ENCODE measurements at places on chromosomes 7 and 10. TPM values are rescaled to one million over a fixed set of nuclear protein-coding genes. Genes with fewer than 3 reads are reported as not detected.

- DNase-seq = no peak
These were observed 6.0 kb downstream of the ICA1 start for GRCh38 chr7:8255680-8256655.

DNA sequence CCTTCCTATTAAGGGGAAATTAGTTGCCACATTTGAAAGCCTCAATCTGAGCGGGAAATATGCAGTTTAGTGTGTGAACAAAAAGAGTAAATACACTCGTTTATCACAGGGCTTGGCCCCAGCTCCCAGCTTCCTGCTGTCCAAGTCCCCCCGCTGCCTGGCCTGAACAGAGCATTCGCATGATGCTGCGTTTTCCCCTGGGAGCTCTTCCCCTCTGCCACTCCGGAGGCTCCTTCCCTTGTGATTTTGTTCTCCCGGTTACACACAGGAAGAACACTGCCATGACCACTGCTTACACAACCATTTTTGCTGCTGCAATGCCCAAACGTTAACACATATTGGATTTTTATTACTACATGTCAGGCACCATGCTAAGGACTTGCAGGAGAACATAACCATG lies 120.7 kb upstream of the ADARB2 start:
- DNase-seq = no peak

DNA sequence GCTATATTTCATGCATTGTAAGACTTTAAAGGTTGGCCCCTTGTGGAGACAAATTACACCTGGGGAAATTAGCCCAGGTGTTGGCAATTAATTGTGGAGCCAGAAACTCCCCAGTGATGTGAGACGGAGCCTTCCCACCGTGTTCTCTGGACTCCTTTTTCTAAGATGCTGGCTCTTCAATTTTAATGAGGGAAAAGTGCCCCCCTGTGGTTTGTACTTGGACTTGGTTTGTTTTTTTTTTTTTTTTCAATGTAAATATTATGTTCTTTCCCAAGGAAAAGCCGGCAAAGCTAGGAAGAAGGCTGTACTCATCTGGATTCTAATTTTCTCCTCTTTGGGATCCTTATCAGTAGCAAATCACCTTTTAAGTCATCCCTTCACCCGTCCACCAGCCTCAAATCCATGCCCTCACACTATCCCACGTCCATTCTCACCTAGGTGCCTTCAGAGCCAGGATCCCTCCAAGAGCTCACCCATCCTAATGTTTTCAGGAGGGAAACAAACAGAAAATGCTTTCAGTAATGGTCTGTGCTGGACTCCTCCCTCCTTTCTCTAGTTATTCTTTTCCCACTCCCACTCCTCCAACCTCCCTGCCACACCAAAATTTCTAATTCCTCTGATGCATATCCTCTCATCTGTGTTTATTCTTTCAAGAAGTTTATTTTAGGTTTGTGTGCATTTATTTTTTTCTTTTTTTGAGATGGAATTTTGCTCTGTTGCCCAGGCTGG lies 20.4 kb upstream of the ST8SIA6 start:
- DNase-seq = no peak

The PDZD7 gene
- total RNA-seq = 0.65 TPM

The PNLIP gene
- not detected for total RNA-seq

The FAM24B gene
- 13.9 TPM for total RNA-seq

The RBAK gene
- 15.7 TPM for total RNA-seq

DNA sequence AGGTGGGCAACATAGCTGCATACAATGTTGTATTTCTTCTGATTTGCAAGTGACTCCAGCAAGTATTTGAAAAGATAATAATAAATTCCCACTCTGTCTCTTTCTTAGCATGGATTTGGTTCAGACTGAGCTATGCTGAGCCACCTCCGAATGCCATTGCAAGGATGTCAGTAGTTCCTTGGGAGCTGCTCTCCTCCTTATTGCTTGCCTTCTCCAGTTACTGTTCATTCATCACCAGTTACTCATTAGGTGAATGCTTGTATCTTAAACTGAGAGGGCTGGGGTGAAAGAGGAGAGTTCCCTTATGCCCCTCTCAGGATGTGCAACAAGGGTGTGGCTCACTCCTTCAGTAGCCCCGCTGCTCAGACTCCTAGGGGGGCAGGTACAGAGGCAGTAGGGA lies 78.4 kb upstream of the PRKAR2B start:
- DNase-seq = no peak

The MSS51 gene
- total RNA-seq = 3.4 TPM

- DNase-seq = no peak
These were observed 94.4 kb upstream of the SEMA3C start for GRCh38 chr7:81013083-81013817.

GRCh38 chr7:29987811-29988317 lies 1.7 kb downstream of the SCRN1 start:
- no peak for DNase-seq

- DNase-seq = no peak
These were observed 67.6 kb upstream of the FGFR2 start for GRCh38 chr10:121665809-121666208.
